ENCODE measurements at places on chromosomes 11 and 22.

DNA sequence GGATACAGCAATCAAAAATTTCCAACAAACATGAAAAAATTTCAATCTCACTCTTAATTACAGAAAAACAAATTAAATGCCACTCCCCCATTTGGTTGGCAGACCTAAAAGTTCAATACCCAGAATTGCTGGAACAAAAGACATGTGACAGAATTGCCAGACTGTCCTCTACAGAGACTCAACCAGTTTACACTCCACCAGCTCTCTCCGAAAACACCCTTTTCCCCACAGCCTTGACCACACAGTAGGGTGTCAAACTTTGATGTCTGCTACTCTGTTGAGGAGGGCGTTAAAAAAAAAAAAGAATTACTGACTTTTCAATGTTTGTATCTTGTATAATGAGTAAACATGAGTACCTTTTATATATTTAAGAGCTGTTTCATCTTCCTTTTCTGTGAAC lies 44.7 kb upstream of the YPEL1 start:
- DNase-seq, result no peak

DNA sequence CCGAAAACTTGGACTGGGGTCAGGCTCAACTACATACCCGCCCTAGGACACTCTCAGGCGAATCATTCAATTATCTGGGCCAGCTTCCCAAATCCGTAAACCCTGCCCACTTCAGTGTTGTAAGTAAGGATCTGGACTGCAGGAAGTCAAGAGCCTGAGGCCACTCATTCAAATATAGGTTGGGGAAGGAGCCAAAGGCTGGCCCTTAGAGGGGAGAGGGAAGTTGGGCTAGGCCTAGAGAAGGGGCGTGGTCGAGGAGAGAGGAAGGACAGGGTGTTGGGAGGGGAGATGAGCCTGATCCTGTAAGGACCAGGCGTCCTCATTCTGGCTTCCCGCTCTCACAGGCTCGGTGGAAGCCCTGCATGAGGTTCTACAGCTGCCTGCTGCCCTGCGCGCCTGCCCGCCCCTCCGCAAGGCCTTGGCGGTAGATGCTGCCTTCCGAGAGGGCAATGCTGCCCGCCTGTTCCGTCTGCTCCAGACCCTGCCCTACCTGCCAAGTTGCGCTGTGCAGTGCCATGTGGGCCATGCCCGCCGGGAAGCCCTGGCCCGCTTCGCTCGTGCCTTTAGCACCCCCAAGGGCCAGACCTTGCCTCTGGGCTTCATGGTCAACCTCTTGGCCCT lies 3.0 kb downstream of the SAC3D1 start:
- peak; percentile 43 for DNase-seq

DNA sequence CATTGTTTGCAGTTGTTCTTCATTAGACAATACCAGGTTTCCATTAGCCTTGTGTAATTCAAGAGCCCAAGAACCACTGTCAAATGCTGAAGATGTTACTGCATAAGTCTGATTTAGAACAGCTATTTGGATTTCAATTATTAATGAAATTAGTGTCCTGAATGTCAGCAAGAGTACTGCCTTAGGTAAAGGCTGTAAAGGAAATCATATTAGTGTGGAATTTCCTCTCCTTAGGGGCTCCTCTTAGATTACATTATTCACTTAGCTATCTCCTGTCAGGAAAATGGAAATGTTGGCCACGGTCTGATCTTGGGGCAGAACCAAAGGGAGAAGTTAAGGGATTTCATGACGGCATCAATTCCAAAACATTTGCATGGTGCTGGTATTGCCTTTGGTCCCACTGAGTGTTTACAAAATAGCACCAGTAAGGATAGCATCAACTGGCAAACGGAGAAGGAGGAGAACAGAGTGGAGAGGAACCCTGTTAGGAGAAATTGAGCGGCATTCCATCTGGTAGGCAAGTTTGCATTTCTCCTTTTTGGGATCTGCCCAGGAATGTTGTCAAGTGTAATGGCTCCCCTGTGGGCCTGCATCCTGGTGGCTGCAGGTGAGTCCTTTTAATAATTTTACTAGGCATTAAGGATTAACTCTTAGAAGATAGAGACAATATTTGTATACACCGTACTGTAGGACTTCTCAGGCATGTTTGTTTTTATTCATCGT lies at the start of gene HTR3B:
Gene HTR3B, plus strand, starts transcription at position 418 of the 723 bp plus-strand sequence. Its CDS starts 138 bp downstream, at position 556.
- DNase-seq, result no peak

GRCh38 chr22:47787501-47788227 lies 1025.2 kb downstream of the TBC1D22A start:
- DNase-seq, result no peak

DNA sequence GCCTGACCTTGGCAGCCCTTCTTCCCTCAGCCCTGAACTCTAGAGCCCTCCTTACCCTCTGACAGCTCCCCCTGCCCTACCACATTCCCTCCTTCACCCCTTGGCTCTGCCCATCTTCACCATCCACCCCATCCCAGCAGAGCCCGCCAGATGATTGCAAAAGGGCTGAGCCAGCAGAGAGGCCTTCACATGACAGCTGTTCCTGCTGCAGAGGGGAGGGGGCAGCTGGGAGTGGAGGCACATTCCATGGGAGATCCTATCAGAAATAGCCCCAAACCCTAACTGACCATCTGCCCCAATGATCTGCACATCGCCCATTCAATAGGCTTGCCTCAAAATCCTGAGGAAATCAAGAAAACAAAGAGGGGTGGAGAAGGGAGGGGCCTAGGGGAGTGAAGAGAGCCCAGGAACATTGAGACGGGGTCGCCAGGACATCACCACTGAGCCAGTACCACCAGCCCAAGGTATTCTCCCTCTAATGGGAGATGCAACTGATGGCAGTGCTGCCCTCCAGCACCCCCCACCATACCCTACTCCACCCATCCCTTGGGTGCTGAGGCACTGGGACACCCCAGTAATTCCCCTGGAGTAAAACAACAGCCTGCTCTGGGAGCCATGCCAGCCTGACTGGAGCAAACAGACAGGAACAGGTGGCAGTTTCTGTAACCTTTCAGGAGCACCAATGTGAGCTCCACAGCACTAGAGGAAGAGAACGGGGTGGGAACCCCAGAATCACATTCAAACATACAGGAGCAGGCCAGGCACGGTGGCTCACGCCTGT lies 8.0 kb upstream of the AHNAK start:
- DNase-seq, result no peak

DNA sequence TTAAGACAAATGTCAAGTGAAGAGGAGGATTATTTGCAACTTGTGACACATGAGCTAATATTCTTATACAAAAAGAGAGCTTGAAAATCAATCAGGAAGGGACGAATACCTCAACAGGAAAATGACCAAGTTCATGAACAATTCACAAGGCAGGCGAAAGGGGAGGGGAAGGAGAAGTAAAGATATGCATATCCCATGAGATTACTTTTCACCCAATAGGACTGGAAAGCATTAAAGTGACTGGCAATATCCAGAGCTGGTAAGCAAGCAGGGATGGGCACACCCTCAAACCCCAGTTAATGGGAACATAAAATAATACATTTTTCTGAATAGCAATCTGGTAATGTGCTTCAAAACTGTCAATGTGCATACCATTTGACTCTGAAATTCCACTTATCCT lies 129.5 kb downstream of the SLC1A2 start:
- peak; percentile 41 for DNase-seq

- no peak for DNase-seq
Observed at GRCh38 chr11:10067629-10068300, 226.3 kb downstream of the SBF2 start.

- DNase-seq, result no peak
Observed at GRCh38 chr11:9838229-9838628, 174.4 kb downstream of the SWAP70 start.

- no peak for DNase-seq
Observed at GRCh38 chr22:43253839-43254238, 66.9 kb upstream of the TTLL12 start.

- DNase-seq, result no peak
Observed at GRCh38 chr11:93537767-93538261, 5.4 kb downstream of the SMCO4 start.

- no peak for DNase-seq
Observed at GRCh38 chr11:69234740-69235710, 58.9 kb upstream of the MYEOV start.

GRCh38 chr11:36156817-36157519 lies 132.3 kb downstream of the COMMD9 start:
- no peak for DNase-seq

DNA sequence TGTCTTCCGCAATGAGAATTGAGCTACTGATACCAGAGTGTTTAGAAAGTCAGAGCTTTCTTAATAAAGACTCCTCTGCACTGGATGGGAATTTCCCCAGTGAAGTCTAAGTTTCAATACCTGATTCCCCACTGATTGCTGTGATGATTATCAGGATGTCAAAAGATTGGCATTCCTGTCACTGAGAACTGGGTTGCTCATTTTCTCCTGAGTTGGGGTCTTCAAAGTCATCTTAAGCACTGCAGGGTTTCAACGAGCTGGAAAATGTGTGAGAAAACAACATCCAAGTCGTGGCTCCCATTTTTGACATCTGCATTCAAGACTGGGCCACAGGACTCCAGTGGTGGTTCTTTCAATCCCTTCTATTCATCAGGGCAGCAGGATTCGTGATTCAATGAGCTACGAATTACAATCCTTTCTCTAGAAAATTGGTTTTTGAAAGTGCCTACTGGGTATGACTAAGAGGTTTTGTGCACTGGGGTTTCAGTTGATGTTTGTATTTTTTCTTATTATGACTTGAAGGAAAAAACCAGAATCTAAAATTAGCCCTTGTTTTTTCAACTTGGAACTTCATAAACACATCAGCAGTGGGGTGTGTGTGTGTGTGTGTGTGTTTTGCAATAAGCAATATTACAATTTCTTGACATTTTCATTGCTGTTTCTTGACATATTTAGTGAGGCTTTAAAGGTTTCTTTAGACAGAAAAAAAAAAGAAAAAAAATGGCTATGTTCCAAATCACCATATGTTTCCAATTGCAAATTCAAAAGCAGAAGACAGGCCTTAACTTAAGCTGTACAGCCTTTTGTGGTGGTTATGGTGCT lies 233.0 kb downstream of the FAM76B start:
- DNase-seq, result peak; percentile 81

DNA sequence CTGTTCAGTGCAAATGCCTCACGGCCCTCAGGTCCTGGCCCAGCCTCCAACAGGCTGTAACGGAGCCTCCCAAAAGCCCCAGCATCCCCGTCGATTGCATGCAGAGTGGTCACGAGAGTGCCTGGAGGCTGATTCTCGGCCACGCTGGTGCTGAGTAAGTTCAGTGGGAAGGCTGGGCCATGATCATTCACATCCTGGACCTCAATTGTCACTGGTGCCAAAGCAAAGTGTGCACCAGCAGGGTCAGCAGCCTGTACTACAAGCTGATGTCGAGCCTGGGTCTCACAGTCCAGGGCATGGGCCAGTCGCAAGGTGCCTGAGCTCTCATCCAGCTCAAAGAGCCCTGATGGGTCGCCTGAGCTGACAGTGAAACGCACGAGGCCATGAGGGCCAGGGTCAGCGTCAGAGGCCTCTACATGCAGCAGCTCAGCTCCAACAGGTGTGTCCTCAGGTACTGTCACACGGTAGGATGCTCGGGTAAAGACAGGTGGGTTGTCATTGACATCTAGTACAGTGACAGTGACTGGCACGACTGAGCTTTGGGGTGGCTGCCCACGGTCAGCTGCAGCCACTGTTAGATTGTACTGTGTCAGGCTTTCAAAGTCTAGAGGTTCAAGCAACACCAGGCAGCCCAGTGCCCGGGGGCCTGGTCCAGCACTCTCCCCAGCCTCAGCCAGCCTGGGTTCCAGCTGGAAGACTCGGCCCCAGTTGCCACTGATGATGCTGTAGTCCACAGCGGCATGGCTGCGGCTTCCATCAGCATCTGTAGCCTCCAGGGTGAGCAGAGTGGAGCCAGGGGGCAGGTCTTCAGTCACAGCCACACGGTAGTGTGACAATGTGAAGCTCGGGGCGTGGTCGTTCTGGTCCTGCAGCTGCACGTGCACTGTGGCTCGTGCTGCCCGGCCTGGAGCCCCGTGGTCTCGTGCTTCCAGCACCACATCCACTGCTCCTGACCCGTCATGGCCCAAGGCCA lies 4.5 kb upstream of the TPP1 start:
- no peak for DNase-seq

GRCh38 chr11:118198370-118198769 lies 21.9 kb upstream of the SCN2B start:
- DNase-seq, result no peak

DNA sequence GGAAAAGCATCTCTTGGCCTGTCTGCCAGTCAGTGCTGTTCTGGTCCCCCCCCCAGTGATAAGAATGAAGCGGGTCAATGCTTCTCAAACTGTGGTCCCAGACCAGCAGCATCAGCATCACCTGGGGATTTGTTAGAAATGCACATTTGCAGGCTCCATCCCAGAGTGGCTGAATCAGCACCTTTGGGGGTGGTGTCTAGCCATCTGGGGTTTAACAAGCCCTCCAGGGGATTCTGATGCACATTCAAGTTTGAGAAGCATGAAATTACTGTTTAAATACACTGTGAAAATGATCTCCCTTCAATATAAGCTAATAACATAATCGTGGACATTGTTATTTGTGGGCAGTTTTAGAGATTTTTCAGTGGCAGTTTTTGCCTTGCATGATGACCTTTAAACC lies 133.5 kb downstream of the MYO18B start:
- DNase-seq, result no peak

DNA sequence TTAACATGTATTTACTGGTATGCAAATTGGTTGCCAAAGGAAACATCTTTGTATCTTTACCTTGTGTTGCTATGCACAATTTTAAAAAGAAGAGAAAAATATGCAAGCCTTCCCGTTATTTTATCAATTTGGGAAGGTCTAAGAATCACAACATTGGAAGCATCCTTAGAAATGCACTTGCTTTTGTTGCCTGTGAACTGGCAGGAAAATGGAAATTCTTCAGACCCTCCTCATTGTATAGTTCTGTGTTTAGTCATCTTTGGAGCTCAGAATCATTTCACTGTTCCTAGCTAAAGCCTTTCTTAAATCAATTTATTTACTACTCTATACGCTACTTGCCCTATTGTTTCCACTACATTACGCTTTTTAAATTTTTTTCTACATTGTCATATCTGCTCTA lies 574.5 kb downstream of the DLG2 start:
- no peak for DNase-seq

GRCh38 chr11:129115652-129116586 lies 76.2 kb downstream of the ARHGAP32 start:
- peak; percentile 44 for DNase-seq

DNA sequence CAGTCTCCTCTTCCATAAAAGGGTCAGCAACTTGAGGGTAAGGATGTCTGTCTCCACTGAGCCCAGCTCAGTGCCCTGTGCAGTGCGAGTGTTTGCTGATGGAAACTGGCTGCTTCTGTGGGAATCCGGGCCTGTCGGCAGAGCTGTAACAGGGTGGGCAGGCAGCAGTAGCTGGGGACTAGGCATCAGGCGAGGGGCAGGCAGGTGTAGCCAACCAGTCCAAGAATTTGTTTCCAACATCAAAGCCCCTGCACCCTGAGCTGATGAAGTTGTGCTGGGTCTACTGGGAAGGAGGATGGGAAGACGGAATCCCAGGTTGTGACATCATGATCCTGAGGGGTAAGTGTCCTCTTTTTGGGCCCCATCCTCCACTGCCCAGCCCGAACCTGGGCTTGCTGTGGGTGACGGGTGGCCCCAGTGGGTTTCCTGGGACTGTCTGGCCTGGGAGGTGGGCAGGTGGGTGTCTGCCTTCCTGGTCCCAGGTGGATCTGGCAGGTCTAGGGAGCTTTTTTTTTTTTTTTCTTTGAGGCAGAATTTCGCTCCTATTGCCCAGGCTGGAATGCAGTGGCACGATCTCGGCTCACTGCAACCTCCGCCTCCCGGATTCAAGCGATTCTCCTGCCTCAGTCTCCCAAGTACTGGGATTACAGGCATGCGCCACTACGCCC lies 11.0 kb downstream of the SLC29A2 start:
- no peak for DNase-seq

All from GM04503 (cell line).